EH (cell line): ENCODE measurements at places on chromosomes 3 and 15.
A peak's percentile ranks its signal among the peaks of the same experiment; 100 is the strongest.

- no peak for DNase-seq
These were observed 1.0 kb upstream of the C3orf52 start for GRCh38 chr3:112084980-112085705.

GRCh38 chr3:9951126-9951525 is 1.1 kb downstream of the PRRT3 start:
- no peak for DNase-seq

- peak; percentile 40 for DNase-seq
These were observed 11.4 kb downstream of the FAM174B start for GRCh38 chr15:92643849-92644815.

- no peak for DNase-seq
These were observed 60.2 kb downstream of the FILIP1L start for GRCh38 chr3:100053951-100054620.

GRCh38 chr15:64493641-64494040 is 33.3 kb downstream of the ZNF609 start:
- no peak for DNase-seq

- peak; percentile 80 for DNase-seq
These were observed 112.8 kb upstream of the MEF2A start for GRCh38 chr15:99452728-99453636.

DNA sequence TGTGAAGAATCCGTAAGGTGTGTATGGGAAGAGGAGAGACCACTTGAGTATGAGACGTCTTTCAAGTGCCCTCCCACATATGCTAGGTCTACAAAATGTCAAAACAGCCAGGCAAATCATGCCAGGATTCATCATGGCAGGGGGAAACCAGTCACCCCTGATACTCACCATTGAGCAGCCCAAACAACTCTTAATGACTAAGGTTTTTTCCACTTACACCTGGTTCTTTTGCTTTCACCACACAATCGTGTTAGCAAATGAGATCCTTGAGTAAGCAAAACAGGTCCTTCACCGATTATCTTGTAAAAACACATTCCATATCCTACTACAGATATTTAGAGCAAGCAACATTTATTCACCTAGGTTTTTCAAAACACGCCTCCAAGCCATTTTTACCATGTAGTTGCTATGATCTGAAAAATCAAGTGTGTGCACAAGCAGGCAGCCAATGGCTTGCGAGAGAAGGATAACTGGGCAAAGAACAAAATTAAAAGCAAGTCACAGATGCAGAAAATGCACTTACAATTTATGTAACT is 177.5 kb upstream of the LPP start:
- no peak for DNase-seq

DNA sequence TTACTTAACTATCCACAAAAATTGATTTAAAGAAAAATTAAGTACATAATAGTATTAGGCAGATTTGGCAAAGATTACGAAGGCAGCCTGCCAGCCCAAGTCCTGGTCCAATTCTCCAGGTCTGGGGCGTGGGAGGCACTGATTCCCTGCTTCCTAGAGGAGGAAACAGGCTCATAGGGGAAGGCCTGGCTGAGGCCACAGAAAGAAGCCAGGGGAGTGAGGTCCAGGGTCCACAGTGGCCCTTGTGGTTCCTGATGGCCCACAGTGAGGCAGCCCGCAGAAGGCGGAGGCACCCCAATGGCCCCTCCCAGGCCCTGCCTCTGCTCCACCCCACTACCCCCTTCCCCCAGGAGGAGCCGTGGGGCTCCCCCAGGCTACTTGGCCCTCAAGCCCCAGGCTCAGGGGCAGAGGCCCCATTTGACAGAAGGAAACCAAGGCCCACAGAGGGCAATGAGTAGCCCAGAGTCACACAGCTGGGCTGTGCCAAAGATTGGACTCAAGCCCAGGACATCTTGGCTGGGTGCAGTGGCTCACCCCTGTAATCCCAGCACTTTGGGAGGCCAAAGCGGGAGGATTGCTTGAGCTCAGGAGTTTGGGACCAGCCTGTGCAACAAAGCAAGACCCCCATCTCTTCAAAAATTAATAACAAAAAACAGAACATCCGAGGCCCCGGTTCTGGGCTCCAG is 21.0 kb downstream of the H1-8 start:
- DNase-seq = no peak

GRCh38 chr3:66598168-66598567 is 97.3 kb upstream of the LRIG1 start:
- peak; percentile 51 for DNase-seq

DNA sequence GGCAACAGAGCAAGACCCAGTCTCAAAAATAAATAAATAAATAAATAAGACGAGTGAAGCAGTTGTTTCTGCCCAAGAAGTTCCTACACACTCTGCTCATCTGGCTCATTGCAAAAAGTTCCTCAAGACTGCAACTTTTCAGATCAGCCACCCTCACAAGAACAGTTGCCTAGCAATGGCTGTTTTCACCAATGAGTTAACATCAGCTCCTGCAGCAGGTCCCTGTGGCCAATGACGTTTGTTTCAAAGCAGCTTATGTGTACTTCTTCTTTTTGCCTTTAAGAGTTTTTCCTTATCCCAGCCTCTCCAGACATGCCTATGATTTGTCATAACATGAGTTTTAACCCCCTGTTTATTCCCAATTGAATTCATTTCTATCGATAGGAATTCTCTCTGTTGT is 118.4 kb upstream of the SPRED1 start:
- no peak for DNase-seq

DNA sequence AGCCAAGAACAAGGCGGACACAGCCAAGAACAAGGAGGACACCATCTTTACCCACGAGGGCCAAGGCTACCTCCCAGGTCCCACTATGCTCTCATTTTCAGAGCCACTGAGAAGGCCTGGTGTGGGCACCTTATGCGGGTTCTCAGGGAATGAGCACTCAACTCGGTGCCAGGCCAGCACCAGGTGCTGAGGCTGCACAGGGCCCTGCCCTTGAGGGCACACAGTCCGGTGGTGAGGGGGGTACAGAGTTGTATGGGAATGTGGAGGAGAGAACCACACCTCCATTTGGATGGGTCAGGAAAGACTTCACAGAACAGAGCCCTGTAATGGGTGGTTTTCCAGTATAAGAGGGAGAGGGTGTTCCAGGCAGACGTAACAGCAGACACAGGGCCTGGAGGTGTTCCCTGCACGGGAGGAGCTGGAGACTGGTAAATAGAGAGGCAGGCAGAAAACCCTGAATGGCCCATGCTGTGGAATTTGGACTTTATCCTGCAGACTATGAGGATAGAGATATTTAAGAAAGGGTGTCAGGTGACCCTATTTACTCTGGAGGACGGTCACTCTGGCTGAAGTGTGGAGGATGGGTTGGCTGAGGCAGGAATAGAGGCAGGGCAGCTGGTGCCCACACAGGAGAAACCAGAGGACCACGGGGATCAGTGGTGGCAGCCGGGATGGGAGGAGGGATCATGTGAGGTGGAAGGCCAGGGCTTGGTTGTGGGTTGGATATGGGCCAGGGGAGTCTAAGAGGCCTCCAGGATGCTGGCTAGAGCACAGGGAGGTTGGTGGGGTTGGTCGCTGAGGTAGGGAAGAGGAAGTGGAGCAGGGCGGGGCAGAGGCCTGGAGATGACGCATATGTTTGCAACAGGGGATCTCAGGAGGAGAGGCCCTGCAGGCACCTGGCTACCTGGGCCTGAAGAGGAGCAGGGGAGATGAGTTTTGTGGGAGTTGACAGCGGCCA is 34.6 kb downstream of the CRABP1 start:
- no peak for DNase-seq

GRCh38 chr15:78927077-78927790 is 17.6 kb downstream of the CTSH start:
- DNase-seq = no peak

DNA sequence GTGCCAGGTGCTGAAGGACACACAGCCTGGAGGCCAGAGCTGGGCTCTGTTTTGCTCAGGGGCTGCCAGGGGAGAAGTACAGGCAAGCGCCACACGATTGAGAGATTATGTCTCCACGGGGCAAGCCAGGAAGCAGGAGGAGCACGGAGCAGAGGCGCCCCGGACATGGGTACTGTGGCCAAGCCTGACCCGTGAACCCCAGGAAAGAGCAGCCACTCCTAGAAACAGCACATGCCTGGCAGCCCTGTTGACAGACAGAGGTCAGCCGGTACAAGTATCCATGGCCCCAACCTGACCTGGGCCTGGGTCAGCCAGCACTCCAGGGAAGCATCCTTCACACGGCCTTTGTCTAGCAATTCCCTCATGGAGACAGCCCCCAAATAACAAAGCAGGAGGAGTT is 89.4 kb downstream of the ADAMTS17 start:
- DNase-seq = no peak

GRCh38 chr3:171339598-171339997 is 120.6 kb downstream of the TNIK start:
- no peak for DNase-seq

DNA sequence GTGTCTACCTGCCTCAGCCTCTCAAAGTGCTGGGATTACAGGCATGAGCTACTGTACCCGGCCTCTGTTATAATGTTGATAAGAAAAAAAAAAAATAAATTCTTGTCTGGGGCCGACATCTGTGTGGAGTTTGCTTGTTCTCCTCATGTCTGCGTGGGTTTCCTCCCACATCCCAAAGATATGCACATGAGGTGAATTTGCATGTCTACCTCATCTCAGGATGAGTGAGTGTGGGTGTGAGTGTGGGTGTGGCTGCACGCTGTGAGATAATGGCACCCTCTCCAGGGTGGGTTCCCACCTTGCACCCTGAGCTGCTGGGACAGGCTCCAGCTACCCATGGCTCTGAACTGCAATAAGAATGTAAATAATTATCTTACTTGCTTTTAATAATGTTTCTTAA is 25.9 kb upstream of the UACA start:
- peak; percentile 19 for DNase-seq

DNA sequence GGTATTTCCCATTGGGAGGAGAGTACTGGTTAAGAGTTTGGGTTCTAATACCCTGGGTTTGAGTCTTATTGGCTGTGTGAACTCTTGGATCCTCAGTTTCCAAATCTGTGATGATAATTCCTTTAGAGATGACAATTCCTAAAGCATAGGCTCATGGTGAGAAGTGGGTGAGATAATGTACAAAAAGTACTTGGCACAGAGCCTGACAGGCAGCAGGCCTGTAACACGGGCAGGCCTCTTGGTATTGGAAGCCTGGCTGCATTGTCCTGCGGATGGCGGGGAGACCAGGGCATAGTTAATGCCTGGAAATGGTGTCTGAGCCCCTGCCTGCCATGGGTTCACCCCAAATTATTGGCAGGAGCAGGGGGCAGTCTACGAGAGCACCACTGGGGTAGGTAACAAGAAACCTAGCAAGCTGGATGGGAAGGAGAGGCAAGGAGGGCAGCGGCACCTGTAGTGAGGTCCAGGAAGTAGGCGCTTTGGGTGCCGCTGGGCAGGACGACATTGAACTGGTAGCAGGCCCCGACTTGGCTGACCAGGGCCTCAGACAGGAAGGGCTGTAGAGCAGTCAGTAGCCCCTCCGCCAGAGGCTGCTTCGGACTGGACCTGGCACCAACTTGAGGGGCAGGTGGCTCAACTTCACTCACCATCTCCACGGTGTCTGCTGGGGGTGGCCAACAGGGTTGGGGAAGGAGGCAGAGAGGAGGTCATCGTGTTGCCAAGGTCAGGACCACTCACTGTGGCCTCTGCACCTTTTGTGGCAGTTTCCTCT is 7.7 kb downstream of the STOML1 start:
- no peak for DNase-seq

- no peak for DNase-seq
These were observed 16.3 kb upstream of the A4GNT start for GRCh38 chr3:138148503-138148902.

DNA sequence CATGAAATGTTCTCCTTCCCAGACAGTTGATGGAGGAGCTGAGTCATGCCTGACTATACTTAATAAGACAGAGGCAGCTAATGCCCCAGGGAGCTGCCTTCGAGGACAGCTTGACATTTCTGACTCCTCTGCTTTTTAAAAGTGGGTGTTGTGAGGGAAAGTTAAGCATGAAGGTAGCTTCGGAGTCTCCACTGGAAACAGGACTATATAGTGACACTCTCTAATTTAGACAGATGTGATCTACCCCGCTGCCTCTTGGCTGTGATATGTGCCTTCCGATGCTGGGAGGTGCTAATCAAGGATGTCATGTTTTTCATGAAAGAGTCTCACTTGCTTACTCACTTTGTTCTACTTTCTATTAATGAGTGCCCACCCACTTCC is 72.7 kb downstream of the IL1RAP start:
- peak; percentile 80 for DNase-seq

- no peak for DNase-seq
These were observed 87.6 kb upstream of the TLE3 start for GRCh38 chr15:70185251-70185711.

GRCh38 chr3:39149059-39149455 is 4.3 kb downstream of the CSRNP1 start:
- DNase-seq = no peak

GRCh38 chr3:55476515-55476914 is 10.6 kb downstream of the WNT5A start:
- peak; percentile 94 for DNase-seq

DNA sequence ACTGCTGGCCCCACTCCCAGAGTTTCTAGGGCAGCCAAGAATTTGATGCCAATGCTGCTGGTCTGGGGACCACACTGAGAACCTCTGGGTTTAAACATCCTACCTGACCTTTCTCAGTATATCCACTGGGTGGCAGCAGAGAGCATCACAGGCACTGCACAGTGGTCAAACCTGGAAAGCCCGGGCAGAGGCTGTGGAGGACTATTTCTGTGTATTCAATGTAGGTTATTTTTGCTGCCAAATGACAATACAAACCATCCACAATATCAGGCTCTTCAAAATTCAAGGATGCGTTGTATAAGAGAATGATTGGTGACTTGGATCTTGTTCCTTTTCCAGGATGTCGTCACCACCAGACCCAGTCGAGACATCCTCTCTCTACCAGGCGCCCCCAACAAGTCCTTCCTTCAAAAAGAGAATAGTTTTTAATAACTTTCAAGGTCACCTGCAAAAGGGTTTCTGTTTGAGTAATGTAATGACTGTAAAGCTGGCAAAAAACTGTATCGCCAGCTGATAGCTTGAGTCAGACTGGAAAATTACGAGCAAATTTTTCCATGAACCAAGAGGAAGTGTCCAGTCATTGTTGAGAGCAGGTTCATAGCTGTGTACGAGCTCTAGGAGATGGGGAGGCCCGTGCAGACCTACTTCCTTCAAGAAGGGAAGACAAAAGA is 30.5 kb upstream of the MYZAP start:
- peak; percentile 84 for DNase-seq

GRCh38 chr3:127274200-127274760 is 13.6 kb downstream of the PRR20G start:
- no peak for DNase-seq

GRCh38 chr15:50232791-50233190 is 32.7 kb downstream of the HDC start:
- DNase-seq = no peak
